ENCODE measurements at places on chromosomes 11 and 22. TPM values are rescaled to one million over a fixed set of nuclear protein-coding genes. Genes with fewer than 3 reads are reported as not detected.

Gene SLC22A8
- total RNA-seq = not detected

Gene FJX1
- total RNA-seq = 3.9 TPM

Gene TRIM21
- total RNA-seq = 15.0 TPM

Gene GRIA4
- 2.5 TPM for total RNA-seq

Measured in sigmoid colon (tissue), 7 donors.